Stimulated activated CD4-positive, alpha-beta T cell treated with anti-CD3 and anti-CD28 coated beads, Interleukin-2, amount 100 ng/mL, for 4 hours (primary cell): ENCODE measurements at places on chromosomes 3 and 15.

- no peak for DNase-seq
Measured at GRCh38 chr3:176074096-176074495, 1123.2 kb downstream of the TBL1XR1 start.

DNA sequence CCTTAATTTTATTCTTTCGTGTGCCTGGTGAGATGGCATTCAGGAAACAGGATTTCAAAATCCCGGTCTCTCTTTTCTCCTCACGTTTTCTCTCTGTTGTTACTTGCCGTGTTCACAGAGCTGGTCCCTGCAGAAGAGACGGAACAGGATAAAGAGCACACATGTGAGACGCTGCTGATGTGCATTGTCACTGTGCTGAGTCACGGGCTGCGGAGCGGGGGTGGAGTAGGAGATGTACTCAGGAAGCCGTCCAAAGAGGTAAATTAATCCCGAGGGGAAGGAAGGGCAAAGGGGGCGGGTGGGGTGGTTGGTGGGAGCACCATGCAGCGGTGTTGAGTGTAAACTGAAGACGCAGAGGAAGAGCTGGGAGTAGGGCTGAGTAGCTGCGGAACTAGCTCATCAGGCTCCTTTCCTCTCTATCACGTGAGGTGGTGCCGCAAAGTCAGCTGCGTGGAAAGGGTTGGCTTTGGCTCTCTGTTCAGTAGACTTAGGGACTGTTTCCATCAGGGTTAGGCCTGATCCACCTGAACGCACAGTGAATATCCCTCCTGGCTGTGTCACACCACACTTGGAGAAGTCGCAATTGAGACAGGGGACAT lies 164.8 kb upstream of the BHLHE40 start:
- no peak for DNase-seq

GRCh38 chr3:107915706-107916105 lies 175.1 kb downstream of the CD47 start:
- DNase-seq, result no peak

- DNase-seq, result no peak
Measured at GRCh38 chr15:75431270-75431669, 20.2 kb downstream of the SIN3A start.

- DNase-seq, result no peak
Measured at GRCh38 chr15:31597466-31597865, 270.8 kb downstream of the KLF13 start.

GRCh38 chr3:161266731-161267150 lies 45.6 kb downstream of the NMD3 start:
- no peak for DNase-seq

DNA sequence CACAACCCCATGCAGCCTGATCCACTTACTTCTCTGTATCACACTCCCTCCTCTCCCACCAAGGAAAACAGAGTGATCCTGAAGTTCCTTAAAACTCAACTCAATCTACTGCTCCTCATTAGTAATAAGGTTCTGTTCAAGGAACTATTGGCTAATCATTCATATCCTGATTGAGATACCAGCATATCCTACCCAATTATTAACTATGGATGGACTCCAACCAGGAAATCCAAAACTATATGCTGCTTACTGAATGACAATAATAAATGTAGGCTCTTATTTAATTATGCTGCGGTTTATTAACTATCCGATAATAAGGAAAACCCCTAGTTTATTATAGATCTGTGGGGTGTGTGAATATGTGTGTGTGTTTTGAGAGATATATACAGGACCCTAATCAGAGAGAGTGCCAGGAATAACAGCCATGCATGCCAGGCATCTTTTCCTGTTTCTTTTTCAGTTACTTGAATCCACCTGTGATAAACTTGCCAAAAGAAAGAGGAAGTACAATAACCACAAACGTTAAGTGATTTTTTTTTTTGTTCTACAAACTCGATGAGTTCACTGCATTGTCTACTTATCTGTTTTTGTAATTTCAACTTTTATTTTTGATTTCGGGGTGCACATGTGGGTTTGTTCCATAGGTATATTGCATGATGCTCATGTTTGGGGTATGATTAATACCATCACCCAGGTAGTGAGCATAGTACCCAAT lies 1031.7 kb upstream of the CFAP20DC start:
- no peak for DNase-seq

- DNase-seq, result no peak
Measured at GRCh38 chr3:166957121-166957520, 423.0 kb downstream of the ZBBX start.

GRCh38 chr3:156300929-156301840 lies 180.8 kb downstream of the KCNAB1 start:
- no peak for DNase-seq

DNA sequence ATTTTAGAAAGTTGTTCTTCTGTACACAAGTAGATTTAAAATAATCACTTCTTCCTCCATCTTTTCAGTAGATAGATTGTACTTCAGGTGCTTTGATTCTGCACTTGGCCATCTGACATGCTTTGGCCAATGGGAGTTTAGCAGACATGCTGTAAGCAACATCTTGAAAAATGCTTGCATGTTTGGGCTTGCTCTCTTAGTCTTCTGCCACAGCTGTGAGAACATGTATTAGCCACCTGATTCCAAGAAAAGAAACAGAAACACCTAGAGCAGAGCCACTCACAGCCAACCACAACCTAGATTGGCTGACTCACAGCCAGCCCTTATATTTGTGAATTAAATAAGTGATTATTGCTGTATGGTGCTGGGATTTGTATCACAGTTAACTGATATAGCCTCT lies 70.2 kb upstream of the GADL1 start:
- DNase-seq, result no peak

DNA sequence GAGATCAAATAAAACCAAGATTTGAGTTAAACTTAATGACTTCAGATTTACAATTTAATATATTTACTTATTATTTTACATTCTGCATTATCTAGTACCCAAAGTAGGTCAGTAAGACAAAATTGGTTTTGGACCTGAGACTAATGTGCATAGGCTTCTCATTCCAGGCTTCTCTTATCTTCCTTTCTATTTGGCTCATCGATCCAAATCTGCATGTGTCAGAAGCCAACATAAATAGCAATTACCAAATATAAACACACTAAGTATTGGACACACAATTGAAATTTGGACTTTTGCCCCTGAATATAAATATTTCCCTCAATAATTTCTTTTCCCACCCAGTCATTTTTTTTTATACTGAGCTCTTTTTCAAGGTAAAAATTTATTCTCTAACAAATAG lies 290.6 kb upstream of the ARHGEF26 start:
- no peak for DNase-seq

DNA sequence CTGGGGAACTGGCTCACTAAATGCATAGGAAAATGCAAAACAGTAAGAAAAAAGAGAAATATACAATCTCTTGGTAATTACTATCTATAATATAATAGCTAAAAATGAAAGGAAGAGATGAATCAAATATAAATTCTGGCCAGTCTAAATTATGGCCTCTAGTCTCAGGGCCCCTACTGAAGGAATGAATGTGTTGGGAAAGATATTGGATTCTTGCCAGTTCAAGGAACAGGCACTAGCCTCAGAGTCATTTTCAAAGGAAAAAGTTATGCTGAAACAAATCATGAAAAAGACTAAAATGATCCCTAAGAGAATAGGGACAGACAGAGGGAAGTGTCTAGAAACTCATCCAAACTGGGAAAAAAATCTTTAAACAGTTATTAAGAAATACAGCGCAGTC lies 62.4 kb downstream of the C3orf80 start:
- no peak for DNase-seq

GRCh38 chr15:38476120-38476519 lies 22.2 kb downstream of the FAM98B start:
- no peak for DNase-seq

- no peak for DNase-seq
Measured at GRCh38 chr15:39553947-39554693, 26.8 kb upstream of the THBS1 start.
